ENCODE measurements at places on chromosomes 3 and 15. TPM values are rescaled to one million over a fixed set of nuclear protein-coding genes. Genes with fewer than 3 reads are reported as not detected.

- DNase-seq, result no peak
Measured at GRCh38 chr3:150449169-150449721, 41.1 kb downstream of the TSC22D2 start.

GRCh38 chr3:46669191-46669999 lies 24.1 kb downstream of the ALS2CL start:
- no peak for DNase-seq

- DNase-seq, result no peak
Measured at GRCh38 chr15:68554721-68555678, 23.8 kb upstream of the CORO2B start.

DNA sequence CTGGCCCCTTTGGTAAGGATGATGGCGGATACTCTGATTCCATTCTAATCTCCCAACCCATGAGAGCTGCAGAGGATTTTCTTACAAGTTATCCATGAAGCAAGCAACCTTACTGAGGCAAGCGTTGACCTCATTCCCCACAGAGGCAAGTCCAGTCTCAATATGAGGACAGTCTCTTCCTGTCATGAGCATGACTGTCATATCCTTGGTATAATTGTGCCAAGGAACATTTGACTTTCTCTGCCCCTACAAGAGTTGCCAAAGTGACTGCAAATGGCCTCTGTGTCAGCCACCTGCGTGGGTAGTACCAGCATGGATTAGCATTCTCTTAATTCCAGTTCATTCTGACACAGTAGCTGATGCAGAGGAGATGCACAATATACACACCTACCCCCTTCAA lies 71.2 kb upstream of the TMEM158 start:
- DNase-seq, result no peak

GRCh38 chr15:45276831-45277230 lies 24.8 kb downstream of the SLC28A2 start:
- DNase-seq, result no peak

GRCh38 chr15:51168700-51169099 lies 74.0 kb upstream of the TNFAIP8L3 start:
- DNase-seq, result no peak

DNA sequence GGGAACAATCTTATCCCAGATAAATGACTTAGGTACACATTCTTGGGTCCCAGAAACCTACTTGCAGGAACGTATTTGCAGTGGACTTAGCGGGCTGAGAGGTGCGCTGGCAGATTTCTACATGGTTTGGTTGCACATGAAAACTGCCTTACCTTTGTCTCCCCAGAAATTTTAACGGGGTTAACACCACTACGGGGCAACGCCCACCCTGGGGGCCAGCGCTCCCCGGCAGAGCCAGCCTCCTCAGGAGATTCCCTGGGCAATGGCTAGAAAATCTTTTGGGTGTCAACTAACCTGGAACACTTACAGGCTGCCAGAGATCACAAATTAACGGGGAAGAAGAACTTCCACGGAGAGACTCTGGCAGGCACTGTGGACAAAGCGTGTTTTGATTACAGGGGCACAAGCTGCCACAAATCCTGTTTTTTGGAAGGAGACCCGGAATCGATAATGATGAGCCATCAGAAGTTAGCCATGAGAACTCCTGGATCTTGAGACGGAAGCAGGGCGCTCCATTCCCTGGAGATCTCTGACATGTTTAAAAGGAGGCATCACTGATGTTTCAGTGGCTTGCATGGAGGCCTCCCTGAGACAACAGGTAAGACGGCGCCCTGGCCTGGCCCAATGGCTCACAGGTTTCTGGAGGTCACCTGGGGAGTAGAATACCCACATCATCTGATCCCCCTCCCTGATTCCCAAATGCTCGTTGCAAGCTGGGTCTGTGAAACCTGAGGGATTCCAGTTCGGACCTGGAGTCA lies 288.9 kb downstream of the ADAMTS17 start:
- DNase-seq, result no peak

- no peak for DNase-seq
Measured at GRCh38 chr3:195139876-195140240, 131.1 kb downstream of the XXYLT1 start.

GRCh38 chr3:71579935-71580406 lies 3.6 kb downstream of the FOXP1 start:
- DNase-seq, result no peak

DNA sequence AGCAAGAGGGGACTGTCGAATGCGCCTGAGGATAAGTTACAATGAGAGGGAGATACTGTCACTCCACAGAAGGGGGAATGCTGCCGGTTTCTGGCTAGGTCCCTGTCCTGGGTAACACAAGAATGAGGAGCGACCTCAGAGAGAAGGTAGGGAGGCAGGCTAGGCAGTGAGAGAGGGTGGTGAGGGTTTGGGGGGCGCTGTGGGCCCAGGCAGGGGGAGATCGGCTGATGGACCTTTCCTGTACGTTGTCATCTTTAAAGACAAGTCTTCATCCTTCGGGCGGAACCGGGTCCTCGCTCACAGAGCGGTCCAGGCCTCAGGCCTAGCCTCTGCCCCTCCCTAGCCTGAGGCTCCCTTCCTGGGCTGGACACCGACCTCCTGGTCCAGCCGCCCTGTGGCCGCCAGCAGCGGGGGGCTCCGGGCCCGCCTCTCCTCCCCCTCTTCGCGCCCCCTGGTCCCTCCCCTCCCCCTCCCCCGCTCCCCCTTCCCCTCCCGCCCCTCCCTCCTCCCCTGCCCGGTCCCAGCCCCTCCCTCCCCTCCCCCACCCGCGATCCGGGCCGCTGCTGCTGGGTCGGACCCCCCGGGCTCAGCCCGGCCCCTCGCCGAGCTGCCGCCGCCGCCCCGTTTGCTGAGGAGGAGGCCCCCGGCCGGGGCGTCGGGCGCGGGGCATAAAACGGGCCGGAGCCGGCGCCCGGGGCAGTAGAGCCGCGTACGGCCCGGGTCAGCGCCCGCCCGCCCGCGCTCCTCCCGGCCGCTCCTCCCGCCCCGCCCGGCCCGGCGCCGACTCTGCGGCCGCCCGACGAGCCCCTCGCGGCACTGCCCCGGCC lies at the start of gene CHRD:
Gene CHRD, plus strand, starts transcription at position 697 of the 827 bp plus-strand sequence. CDS start 265 bp downstream, outside the sequence.
- DNase-seq, result no peak

- DNase-seq, result peak; percentile 60
Measured at GRCh38 chr3:127458696-127459604, 131.6 kb downstream of the TPRA1 start.

DNA sequence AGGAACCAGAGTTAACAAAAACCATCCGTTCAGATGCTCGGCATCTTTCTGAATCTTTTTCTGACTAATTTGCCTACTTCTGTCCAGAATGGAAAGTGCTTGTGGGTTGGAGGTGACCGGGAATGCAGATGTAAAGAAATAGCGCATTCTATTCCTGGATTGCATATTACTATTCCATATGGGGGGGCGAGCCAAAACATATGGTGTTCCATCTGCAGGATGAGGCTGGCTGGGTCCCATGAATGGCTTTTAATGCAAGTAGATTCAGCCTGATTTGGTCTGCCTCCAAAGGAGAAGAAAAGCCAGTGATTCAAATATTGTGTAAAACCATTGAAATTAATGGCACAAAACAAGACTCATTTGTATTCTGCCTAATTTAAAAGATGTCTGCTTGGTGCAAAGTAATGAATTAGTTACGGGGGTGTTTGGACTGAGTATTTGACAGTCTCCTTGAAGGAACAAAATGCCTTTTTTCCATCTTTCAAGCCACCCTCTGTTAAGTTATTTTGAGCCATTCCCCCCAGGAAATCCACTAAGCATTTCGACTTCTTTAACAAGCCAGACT lies 99.0 kb downstream of the ST8SIA2 start:
- no peak for DNase-seq

GRCh38 chr3:150365132-150365604 lies 42.9 kb upstream of the TSC22D2 start:
- no peak for DNase-seq

The SKOR1 gene
- 0.37 TPM for polyA plus RNA-seq

The PRR23B gene
- not detected for polyA plus RNA-seq

The DGKG gene
- polyA plus RNA-seq, result 0.26 TPM

All from renal cortex interstitium (tissue), 15 donors.